ENCODE measurements at places on chromosomes 13 and 19.

- DNase-seq, result no peak
Observed at GRCh38 chr13:95724252-95724651, 47.3 kb downstream of the DNAJC3 start.

DNA sequence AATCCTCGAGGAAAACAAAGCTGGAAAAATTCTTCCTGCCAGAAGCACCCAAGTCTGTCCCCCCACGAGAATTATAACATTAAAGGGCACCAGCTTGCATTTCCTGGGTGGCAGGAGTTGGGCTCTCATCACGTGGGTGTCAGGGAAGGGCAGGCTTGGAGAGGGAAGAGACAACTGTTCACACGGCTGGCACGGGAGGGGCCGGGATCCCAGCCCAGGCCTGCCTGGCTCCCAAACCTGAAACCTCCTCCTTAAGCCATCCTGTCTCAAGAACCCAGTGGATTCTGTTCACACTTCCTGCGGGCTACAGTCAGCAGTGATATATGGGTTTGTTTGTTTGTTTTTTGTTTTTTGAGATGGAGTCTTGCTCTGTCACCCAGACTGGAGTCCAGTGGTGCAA is 12.2 kb downstream of the GRIK5 start:
- DNase-seq, result no peak

DNA sequence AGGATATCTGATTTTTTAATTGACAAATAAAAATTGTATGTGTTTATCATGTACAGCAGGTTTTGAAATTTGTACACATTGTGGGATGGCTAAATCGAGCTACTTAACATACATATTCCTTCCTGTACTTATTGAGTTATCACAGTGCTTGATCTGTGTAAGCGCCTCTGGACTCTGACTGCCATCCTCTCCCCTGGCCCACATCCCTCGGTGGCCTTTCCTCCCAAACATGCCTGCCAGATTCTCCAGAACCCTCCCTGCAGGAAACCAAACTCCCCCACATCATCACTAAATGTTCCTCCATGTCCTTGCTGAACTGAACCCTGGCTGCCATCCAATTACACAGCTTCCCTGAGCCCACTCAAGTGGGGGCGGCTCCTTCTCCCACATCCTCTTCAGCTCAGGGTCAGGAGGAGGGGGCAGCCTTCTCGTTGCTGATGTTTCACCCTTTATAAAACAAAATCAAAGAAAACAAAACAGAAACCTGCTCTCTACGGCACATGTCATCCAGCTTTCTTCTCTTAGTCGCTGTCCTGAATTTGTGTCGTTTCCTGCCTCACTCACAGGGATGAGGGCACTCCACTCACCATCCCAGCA is 97.1 kb upstream of the SPATA13 start:
- DNase-seq, result no peak

DNA sequence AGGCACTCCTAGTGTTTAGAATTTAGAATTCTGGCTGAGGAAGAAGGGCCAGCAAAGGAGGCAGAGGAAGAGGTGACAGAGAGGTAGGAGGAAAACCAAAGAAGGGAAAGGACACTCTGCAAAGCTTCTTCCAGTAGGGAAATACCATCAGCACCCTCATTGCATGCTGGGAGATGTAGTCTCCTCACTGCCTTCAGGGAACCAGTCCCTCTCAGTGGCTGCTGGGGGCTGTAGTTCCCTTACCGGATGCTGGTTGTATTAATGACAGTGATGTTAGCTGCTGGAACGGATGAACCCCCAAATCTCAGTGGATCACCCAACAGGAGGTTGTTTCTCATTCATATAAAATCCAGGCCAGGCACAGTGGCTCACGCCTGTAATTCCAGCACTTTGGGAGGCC is 10.1 kb downstream of the GRIN2D start:
- peak; percentile 75 for DNase-seq

DNA sequence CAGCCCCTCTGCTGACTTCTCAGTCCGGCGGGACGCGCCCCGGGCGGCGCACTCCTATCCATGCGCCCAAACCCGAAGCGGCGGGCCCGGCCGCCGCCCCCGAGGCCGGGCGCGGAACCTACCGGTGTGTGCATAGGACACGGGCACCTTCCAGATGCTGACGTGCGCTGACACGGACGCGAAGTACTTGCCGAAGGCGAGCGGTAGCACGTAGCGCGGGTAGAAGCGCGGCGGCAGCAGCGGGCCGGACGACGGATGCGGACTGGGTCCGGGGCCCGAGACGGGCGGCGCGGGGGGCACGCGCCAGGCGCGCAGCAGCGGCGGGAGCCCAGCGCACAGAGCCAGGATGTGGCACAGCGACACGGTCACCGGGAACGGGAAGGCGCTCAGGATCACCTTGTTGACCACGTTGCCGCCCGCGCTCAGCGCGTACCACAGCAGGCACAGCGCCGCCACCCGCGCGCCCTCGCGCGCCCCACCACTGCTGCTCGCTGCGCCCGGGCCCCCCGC is 338 bp downstream of the SLC35E1 start:
- no peak for DNase-seq

GRCh38 chr13:44906230-44906629 is 83.0 kb downstream of the NUFIP1 start:
- no peak for DNase-seq

- DNase-seq, result no peak
Observed at GRCh38 chr13:113295776-113296175, 1.3 kb upstream of the LAMP1 start.

Measured in brain microvascular endothelial cell (primary cell).